ENCODE measurements at places on chromosomes 5 and 9.

DNA sequence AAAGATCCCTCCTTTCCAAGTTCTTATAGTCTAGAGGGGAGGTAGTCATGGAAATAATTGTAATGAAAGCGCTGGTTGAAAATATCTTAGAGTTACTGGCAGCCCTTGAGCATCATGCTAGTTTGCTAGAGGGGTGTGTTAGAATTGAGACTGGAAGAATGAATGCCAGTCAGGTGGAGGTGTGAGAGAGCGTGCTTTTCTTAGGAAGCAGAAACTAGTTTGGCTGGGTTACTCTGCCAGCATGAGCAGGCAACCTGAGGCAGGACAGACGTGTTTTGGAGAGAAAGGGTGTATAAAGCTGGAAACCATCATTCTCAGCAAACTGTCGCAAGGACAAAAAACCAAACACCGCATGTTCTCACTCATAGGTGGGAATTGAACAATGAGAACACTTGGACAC is 43.6 kb upstream of the DHFR start:
- no peak for DNase-seq

DNA sequence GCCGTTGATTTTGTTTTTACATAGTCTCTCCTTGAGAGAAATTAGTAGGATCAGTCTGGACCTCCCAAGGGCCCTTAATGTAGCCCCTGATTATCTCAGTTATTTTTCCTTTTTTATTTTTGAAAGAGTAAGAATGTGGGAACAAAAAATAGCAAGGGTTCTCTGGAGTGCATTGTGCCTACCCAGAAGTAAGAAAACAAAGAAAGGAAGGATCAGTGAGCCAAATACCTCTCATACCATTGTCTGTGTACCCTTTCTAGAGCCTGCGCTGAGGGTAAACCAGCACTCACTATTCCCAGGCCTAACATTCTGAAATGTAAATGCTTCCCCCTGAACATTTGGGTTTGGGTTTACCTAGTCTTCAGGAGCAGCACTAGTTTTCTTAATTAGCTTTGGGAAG is 213.0 kb upstream of the TARS1 start:
- no peak for DNase-seq

- no peak for DNase-seq
These were observed 608.0 kb upstream of the ACO1 start for GRCh38 chr9:31776471-31776870.

- DNase-seq, result no peak
These were observed 19.3 kb downstream of the PGGT1B start for GRCh38 chr5:115243412-115243811.

- no peak for DNase-seq
These were observed 509.8 kb downstream of the EBF1 start for GRCh38 chr5:158589939-158590338.

DNA sequence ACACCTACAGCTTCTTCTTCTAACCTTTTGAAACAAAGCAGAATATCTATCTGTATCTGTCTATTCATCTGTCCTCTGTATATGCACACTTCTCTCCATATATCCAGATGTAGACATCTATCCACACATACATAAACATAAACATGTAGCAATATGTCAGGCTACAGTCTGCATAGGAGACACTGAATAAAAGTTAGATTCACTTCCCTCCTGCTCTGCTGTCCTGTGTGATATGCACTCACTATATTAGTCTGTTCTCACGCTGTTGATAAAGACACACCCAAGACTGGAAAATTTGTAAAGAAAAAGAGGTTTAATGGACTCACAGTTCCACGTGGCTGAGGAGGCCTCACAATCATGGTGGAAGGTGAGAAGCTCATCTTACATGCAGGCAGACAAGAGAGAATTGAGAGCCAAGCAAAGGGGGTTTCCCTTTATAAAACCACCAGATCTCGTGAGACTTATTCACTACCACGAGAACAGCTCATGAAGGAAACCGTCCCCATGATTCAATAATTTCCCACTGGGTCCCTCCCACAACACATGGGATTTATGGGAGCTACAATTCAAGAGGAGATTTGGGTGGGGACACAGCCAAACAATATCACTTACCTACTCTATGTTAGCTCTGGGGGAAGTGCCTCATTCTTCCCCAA is 24.1 kb downstream of the RANBP3L start:
- no peak for DNase-seq

DNA sequence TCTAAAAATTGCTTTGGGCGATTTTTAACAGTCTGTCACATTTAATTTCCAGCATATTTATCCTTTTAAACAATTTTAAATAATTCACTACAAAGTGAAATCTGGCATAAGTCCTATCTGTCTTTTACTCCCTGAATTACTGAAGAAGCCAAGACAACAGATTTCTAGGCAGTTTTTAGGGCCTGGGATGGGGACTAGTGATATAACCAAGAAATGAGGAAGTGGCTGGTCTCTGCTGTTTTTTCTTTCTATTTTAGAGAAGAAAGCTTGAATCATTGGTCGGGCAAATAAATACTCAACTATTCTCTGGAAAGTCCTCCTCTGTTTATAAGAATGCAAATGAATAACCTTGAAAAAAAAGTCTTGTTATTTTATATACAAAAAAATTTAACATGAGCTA is 79.7 kb upstream of the SSBP2 start:
- DNase-seq, result no peak

- no peak for DNase-seq
These were observed 94.2 kb downstream of the AGTPBP1 start for GRCh38 chr9:85647571-85647970.

GRCh38 chr9:88458716-88459465 is 70.6 kb downstream of the SPIN1 start:
- peak; percentile 15 for DNase-seq

DNA sequence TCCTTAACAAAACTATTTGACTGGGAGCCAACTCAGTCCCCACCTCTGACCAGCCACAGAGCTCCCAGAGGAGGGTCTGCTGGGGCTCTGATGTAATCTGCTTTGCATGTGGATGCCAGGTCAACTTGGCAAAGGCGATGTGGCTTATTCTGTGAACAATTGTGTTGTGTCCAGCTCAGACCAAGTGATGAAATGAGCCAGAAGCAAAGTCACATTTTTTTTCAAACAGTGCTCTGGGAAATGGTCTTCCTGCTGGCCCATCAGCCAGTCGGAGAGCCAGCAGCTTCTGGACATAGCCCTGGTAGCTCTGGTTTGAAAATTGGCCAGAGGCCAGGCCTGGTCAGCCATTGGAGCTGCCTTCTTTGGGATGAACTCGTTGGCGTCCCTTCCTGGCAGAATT is 86.5 kb downstream of the ANGPTL2 start:
- no peak for DNase-seq

DNA sequence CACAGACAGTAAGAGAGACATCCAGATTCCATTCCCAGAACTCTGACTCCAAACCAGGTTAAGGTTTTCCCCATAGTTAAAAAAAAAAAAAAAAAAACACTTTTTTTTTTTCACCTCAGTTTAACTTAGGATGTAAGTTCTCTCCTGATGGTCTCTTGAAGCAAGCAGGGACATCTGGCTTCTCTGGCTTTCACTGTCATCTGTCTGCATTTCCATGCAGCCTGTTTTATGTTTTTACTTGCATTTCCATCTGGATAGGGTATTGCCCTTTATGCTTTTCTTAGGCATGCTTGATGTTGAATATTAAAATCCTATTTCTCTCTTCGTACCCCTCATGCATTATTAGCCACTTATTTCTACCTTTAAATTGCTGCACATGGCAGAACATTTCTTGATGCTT is 135.3 kb upstream of the WWC1 start:
- no peak for DNase-seq

DNA sequence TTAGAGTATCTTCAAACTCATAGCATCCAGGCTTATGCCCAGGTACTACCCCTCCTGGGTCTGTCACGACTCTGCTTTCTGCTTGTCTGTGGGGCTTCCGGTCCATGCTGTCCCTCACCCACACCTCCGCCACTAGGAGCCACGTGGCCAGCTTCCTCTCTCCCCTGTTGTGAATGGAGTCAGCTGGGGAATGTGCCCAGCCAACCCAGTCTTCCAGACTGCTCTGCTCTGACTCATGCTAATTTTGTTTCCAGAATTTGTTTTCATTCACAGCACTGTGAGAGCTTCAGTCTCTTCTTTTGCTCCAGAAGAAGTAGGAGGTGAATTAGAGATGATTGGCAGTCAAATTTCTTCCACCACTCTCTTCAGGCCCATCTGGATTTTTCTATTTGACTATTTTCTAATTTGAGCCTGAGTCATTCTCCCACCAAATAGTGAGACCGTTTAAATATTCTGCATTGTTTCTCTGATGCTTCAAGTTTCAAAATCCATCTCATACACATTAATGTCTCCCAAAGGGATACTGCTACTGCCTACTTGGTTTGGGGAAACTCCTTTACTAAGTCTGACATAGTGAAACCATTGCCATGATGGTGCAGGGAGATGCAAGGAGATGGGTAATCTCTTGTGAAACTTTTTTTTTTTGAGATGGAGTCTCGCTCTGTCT is 424.1 kb upstream of the KIF2A start:
- no peak for DNase-seq

DNA sequence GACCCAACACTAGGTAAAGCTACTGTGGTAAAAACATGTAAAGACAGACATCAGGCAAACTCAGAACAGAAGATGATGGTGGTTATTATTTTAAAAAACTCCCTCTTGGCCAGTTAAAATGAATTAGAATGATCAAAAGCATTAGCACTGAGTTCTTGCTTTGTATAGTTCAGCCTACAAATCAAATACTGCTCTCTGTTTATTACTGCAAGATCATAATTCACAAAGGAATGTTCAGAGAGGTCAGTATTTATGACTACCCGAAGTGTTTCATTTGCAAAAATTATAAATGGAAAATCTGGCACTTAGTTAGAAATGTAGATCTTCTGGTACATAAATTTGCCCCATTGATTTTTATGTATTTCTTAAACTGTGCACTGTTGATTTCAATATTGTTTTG is 140.3 kb upstream of the PPP2R2B start:
- no peak for DNase-seq

- DNase-seq, result no peak
These were observed 26.6 kb downstream of the RAB24 start for GRCh38 chr5:177276886-177277285.

DNA sequence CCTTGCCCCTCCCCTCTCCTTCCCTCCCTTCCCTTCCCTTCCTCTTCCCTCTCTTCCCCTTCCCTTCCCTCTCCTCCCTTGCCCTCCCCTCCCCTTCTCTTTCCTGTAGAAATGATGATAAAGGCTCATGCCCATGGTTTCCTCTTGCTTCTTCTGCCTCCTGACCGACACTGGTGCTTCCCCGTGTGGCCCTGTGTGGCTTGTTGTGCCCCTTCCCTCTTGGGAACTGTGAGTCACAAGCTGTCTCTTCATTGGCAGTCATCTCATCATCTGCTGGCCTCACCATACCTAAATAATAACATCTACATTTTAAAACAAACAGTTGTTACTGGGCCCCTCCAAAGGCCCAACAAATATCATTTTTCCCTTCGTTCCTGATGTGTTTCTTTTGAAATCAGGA is 11.7 kb upstream of the CARNMT1 start:
- DNase-seq, result no peak

GRCh38 chr5:7872517-7873130 is 3.7 kb downstream of the MTRR start:
- DNase-seq, result no peak

- DNase-seq, result no peak
These were observed 845 bp downstream of the ADGRD2 start for GRCh38 chr9:124450931-124451661.

GRCh38 chr9:126154869-126155268 is 171.8 kb upstream of the MVB12B start:
- DNase-seq, result no peak

DNA sequence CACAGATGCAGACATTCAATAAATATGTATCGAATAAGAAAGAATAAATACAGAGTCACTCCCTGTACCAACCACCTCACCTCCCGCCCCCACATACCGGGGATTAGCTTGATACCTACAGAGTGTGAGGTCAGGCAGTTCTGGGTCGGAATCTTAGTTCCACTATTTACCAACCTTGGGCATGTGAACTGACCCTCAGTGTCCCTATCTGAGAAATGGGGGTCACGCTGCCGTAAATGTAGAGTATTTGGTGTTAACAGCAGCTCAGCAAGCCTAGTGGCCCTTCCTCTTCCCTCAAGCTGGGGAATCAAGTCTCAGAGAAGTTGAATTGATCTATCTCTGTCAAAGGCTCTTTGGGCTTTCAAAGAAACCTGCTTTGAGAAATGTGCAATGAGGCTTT is 25.4 kb downstream of the CCNJL start:
- no peak for DNase-seq

GRCh38 chr5:57816108-57816507 is 333.5 kb upstream of the ACTBL2 start:
- DNase-seq, result no peak

DNA sequence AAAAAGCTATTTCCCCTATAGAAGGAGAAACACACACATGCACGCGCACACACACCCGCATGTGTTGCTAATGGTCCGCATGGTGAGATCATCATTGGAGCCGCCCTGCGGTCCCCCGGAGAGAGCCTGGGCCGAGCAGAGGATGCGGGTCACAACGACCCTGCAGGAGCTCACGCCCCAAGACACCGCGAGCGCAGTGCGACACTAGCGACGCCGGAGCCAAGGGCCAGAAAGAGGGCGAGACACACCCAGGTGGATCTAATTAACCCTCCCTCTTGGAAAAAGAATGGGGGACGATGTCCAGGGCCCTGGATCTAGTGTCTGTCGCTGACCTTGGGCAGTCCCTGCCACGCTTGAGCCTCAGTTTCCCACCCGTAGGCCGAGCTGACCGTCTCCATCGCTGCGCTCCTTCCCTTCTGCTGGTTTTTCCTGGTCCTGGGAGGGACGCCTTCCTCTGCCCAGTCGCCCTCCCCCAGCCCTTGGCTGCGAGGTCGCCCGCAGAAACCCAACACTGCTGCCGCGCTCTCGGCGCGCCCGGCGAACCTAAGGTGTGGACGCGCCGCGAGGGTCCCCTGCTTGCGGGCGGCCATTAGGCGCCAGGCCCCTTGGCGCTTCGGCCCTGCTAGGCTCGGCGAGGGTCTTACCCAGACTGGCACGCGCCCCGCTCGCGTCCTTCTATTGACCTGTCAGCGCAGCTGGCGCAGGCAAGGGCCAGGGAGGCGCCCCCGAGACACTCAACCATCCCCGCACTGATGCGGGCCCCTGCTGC is 47.5 kb upstream of the RNF20 start:
- DNase-seq, result no peak

- DNase-seq, result no peak
These were observed 300.7 kb downstream of the MSX2 start for GRCh38 chr5:175025077-175025476.

DNA sequence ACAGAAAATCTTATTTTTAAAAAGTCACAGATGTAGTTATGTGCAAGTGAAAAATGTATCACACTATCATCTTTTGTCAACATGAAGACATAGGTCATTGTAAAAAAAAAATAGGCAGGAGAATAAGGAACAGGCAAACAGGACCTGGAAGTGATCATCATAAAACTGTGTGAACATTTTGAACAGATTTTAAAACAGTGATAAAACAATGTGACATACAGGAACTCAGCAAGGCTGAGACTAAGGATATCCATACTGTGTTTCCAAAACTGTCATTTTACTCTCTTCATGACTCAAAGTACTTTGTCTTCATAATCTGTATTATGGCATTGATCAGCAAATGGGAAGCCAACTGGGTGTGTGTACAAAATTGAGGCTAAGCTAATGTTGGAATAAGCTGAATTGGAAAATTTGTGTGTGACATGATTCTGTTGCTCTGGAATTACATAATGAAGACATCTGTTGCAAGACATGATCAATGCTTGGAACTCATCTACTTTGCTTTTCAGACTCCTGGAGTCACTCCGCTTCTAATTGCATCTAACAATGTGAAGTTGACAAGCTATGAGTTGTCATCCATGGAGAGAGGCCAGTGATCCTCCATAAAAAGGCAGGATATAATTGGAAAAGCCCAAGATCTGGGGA is 978.7 kb upstream of the NUDT12 start:
- DNase-seq, result no peak
